ENCODE measurements at places on chromosomes 2 and 18. TPM values are rescaled to one million over a fixed set of nuclear protein-coding genes. Genes with fewer than 3 reads are reported as not detected.
A peak's percentile ranks its signal among the peaks of the same experiment; 100 is the strongest.

DNA sequence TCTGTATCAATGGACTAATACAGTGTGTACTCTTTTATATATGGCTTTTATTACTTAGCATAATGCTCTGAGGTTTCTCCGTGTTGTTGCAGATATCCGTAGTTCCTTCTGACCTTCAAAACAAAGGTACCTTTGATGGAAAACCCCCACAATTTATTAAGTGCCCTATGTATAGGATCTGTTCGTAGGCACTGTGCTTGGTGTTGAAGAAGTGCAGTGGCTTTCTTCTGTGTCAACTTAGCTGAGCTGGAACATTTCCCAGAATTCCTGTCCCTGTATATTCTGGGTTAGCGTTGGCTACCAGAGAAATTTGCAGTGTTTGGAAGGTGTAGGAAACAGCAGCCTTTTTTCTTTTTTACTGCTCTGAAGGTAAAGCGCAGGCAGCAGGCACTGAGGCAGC lies 56.3 kb upstream of the MSH2 start:
- no peak for DNase-seq

DNA sequence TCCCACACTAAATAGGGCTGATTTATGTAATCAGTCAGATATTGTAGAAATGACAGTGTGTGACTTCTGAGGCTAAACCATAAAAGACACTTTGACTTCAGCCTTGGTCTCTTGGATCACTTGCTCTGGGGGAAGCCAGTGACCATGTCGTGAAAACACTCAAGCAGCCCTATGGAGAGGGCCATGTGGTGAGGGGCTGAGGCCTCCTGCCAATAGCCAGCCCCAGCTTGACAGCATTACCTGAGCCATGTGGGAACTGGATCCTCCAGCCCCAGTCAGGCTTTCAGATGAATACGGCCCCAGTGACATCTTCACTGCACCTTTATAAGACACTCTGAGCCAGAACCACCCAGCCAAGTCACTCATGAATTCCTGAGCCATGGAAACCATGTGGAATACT lies 20.8 kb downstream of the TNS1 start:
- no peak for DNase-seq

DNA sequence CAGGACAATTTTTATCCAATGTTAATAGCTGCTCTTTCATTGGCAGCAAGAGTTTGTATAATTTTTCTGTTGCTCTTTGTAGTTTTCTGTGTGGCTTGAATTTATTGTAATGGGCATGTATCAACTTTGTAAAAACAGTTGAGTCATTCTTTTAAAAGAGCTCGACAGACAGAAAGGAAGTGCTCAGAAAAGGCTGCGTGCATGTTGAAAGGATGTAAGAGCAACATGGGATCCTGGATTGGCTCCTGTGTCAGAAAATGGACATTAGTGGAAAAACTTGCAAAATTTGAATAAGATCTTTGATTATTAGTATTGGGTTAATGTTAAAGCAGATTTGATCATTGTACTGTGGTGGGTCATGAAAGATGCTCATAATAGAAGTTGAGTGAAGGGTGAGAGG lies 93.3 kb upstream of the CDC42EP3 start:
- DNase-seq = no peak

DNA sequence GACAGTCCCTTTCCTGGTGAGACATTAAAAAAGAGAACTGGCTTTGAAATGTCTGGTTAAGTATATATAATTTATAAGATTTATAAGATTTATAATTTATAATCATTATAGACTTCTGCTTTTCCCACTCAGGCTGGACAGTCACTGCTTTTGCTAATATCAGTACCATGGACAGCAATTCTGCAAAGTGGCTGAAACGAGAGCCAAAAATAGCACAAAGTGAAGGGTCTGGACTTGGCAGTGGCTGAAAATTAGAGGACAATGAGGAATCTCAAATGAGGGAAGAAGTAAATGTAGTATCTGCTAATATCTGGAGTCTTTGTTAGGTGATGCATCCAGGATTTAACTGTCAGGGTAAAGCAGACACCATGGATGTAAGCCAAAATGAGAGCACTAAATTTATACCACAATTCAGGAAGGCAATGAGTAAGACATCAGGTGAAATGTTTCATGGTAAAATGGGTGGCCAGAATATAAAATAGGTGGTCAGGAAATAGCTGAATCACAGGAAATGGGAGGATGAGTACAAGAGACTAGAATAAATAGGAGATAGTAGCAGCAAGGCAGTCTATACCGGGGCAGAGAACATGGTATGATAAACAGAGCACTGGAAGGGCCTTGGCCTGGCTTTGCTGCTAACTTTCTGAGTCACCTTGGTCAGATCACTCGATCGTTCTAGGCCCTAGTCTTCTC lies 39.6 kb upstream of the BOD1L2 start:
- no peak for DNase-seq

- DNase-seq = no peak
Observed at GRCh38 chr18:5728531-5728930, 166.8 kb downstream of the TMEM200C start.

GRCh38 chr18:6374340-6374739 lies 40.4 kb downstream of the L3MBTL4 start:
- no peak for DNase-seq

- DNase-seq = no peak
Observed at GRCh38 chr2:218745559-218746469, 35.2 kb downstream of the TTLL4 start.

- DNase-seq = peak; percentile 18
Observed at GRCh38 chr2:200302940-200303727, 3.4 kb upstream of the SPATS2L start.

DNA sequence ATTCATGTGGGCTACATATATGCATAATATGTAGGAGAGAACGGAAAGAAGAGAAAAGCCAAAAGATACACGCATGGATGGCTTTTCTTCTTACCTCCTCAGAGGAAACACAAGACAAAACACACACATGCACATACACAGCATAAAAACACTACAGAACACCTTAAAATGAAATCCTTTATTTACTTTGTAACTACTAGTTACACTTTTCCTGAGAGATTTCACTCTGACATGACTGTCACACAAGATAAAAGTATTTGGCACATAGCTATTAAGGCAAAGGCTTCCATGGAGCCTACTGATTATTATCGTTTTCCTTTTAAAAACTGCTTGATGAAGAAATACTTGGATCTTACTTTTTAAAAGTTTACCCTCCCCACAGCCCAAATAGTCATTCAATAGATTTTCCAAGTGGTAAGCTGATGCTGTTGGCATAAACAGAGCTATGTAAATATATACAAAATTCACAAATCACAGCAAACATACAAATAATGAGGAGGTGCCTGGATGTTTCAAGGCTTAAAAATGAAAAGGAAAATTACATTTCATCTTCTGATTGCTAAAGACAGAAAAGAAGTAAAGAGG lies 8.6 kb downstream of the ZEB2 start:
- DNase-seq = no peak

DNA sequence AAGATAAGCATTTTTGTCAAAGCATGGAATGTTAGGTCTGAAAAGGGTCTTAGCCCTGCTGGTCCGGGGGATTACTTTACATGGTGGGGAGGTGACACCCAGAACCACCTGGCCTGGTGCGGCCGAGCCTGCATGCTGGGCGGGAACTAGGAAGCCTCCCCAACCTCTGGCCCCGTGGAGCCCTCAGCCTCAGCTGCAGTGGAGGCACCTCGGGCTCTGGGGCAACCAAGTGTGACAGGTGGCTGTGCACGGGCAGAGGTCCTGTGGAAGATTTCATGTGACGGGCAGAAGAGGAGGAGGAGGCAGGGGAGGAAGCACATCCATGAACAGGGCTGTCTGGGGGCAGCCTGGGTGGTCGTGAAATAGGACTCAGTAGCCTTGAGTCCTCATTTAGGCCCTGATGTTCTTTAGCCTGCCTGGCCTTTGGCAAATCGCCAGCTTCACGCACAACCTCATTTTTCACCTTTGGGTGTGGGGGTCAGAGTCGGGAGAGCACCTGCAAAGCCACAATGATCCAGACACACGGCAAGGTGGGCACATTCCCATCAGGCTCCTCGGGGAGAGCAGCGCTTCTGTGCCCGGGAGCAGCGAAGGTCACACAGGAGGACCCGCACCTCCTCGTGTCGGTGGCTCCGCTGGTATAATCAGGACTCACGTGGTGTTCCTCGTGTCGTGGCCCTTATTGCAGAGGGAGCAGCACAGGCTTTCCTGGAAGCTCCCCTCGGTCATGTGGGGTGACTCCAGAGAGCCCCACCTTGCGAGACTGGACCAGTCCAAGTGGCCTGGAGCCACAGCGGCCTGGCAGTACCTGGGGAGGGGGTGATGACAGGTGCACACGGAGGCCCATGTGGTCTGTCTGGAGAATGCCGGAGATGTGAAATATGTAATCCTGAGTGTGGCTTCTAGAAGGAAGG lies 13.9 kb downstream of the CNDP2 start:
- no peak for DNase-seq

DNA sequence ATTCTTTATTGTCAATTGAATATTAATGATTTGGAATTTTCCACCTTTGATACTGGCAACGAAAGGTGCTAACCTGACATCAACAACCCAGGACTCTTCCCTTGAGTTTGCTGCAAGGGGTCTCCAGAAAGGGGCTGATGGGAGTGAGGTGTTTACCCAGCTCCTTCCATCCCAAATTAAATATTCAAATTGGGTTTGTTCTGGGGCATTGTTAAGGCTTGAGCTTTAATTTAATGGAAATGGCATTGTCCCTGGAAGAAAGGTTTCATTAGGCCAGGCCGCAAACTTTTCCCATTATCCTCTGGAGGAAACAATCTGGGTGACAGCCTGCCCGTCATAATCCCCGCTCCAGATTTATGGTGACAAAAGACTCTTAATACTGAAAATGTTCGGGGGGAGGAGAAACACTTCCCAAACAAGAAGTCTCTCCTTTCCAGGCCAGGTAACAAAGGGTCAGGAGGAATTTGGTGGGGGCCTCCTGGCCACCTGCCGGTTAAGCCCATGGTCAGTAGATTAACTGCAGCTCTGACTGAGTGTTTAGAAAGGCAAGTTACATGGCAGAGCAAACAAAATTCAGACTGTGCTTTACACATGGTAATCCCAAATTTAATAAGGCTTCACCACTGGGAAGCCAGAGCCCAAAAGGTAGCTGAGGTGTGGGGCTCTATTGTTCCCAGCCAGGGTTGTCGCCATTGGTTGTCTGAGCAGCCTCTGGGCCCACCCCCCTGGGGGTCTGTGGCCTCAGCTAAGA lies 151.4 kb upstream of the SIX3 start:
- no peak for DNase-seq

Gene RNF152
- 0.12 TPM for total RNA-seq

Gene ACYP2
- total RNA-seq = 10.8 TPM

Gene KCNG2
- not detected for total RNA-seq

Gene KCNK3
- not detected for total RNA-seq

Gene SERPINB3
- total RNA-seq = not detected

Gene POU3F3
- total RNA-seq = not detected
